Right renal cortex interstitium (tissue), 3 donors: ENCODE measurements at places on chromosomes 13 and 19.

- DNase-seq, result no peak
Measured at GRCh38 chr13:113152984-113153809, 5.3 kb upstream of the PROZ start.

DNA sequence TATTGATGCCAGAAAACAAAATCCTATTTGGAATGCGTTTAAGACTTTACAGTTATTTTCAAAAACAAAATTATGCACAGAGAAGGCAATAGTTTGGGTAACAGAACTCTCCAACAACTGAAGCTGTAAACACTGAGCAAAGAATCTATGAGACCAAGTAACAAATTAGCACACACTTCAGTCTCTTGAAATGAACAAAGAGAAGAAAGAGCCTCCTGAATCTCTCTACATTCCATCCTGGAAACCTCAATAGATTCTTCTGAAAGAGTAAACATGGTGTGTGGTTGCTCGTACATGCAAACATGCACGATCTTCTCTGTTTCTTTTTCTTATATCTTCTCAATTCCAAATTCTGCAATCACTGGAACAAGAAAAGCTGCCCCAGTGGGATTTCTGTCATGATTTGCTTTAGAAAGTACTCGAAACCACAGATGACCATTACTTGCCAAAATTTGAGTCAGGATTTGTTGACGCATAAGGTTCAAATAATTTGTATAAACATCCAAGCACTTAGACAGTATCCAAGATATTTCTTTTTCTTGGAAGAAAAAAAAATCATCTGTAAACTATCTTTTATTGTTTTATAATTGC is 137.9 kb upstream of the DACH1 start:
- no peak for DNase-seq

DNA sequence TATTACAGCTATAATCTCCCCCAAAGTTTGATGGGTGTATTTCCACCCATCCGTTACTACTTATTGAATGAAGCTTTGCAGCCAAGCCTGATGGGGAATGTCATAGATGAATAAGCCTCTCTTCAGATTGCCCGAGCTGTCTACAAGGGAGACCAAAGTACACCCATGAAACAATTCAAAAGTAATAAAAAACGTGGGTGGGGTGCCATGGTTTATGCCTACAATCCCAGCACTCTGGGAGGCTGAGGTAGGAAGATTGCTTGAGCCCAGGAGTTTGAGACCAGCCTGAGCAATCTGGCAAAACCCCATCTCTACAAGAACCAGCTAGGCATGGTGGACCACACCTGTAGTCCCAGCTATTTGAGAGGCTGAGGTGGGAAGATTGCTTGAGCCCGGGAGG is 419.2 kb downstream of the FGF9 start:
- no peak for DNase-seq

- no peak for DNase-seq
Measured at GRCh38 chr19:55116232-55116858, 1.1 kb downstream of the PPP1R12C start.

DNA sequence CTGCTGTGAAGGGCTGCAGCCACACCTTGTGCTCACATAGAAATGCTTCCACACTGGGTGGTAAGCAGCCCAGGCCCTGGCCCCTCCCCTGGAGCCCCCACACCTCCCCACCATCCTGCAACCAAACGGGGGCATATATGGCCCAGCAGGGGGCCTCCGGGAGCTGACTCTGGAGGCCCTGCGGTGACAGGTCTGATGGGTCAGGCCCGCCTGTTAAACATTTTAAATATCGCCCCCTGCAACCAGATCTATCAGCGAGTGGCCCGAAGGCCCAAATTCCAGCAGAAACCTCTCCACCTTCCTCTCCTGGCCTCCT is 48.0 kb upstream of the KATNAL1 start:
- no peak for DNase-seq
